CD4-positive, alpha-beta T cell treated with Interleukin-6 for 4 hours (primary cell): ENCODE measurements at places on chromosomes 1 and 21.

GRCh38 chr1:63592536-63593302, 492 bp upstream of the PGM1 start:
- no peak for DNase-seq

DNA sequence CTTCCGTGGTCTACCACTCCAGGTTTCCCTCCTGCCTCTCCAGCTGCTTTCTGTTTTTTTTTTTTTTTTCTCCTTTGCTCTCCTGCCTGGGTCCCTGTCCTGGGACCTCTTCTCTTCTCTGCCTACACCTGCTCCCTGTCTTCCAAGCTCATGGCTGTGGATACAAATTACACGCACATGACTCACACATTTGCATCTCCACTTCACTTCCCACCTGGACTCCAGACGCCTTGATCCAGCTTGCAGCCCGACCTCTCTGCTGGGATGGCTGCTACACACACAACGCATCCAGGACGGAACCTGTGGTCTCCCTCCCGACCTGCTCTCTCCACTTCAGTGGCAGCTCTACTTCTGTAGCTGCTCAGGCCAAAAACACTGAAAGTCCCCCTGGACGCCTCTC, 44.4 kb upstream of the B3GALT5 start:
- no peak for DNase-seq

DNA sequence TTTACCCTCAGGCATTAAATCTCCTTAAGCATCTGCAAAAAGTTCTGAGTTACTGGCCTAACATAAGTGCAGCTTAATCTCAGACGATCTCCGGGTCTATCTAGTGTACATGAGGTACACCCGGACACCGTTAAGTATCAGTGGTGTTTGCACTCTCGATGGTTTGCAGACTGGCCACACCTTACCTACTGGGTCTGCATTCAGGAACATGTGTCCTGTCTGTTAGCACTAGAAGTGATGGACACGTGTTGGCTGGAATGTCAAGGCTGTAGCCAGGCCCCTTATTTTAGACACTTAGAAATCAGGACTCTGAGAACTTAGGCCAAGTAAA, 783 bp upstream of the AGL start:
- DNase-seq = peak; percentile 8

DNA sequence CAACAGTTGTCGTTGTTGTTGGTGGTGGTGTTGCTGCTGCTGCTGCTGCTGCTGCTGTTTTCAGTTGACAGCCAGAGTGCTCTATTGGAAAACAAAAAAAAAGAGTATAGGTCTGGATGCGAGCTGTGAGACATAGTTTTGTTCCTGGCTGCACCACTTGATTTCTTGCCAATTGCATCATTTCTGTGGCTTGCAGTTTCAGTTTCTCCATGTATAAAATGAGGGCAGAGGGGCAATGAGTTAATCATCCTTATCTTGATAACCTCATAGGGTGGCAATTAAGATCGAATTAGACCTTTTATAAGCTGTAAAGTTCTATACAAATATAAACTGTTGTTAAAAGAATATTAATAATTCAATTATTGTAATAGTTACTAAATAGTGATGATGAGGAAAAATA, 156.7 kb downstream of the DMRTA2 start:
- no peak for DNase-seq

GRCh38 chr1:203152158-203153034, 23.2 kb downstream of the MYBPH start:
- DNase-seq = no peak

- DNase-seq = no peak
These were observed 9.2 kb upstream of the SLAMF8 start for GRCh38 chr1:159817276-159818041.

DNA sequence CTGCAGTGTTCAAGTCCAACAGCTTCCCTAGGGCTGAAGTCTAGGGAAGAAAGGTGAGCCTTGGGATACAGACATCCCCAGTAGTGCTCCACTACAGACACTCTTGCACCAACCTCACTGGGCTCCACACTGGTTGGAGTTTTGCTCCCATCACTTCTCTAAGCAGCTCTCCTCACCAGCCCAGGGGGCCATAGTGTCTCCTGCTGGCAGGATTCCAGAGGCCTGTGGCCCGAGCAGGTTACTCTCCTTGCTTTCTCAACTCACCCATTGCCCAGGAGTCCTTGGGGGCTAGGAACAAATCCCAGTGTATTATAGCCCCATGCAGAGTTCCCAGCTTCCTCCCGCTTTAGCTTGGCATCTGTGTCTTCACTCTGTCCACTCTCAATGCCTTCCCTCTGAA, 52.8 kb downstream of the IFI44 start:
- no peak for DNase-seq

DNA sequence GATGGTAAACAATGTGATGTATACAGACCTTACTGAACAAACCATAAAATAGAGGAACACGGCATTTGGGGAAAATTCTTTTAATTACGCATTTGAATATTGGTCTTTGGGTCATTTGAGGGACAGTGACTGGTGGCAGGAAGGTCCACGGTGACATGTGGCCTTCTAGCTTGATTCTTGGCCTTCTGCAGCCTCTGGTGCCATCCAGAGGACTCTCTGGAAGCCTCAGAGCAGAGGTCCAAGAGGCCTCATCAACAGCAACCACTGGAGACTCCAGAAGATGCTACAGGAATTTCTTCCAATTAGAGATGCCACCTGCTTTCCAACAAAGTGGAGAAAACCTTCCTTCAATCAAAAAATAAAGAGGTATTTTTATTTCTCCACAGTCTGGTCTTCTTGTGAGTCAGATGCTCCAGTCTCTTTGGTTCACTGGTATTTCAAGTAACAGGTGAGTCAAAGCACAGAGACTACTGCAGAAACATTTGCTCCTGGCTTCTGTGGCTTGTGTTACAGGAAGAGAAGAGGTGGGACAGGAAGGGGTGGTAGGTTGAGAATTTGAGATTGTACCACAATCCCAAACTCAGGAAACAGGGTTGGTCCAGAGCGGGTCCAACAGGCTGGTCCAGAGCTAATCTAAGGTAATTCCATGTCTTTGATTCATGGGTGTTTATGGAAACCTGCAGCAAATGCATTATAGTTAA, 2.7 kb upstream of the F5 start:
- peak; percentile 32 for DNase-seq

GRCh38 chr1:4622821-4623220, 31.6 kb upstream of the AJAP1 start:
- DNase-seq = no peak

DNA sequence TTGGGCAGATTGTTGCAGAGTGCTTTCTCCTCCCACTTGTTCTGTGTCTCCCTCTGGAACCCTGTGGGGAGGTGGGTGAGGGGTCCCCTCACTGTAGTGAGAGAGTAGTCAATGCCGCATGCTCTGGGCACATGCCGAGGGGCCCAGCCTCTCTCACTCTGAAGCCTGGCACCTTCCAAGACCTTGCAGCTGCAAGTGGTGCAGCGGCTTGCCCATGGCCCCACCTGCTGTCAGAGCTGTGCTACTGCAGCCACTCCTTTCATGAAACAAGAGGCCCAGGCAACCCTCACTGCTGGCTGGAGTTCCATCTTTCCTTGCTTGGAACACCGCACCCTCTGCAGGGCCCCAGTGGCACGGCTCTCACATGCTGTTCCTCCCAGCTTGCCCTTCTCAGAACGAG, 58.4 kb upstream of the COL6A1 start:
- DNase-seq = peak; percentile 72
